Cerebellar nuclear complex (tissue), 1 donor: ENCODE measurements at places on chromosomes 12 and 14.

- no peak for DNase-seq
These were observed 404.4 kb upstream of the MGAT4C start for GRCh38 chr12:86660488-86661147.

GRCh38 chr12:60752589-60752988, 1156.8 kb downstream of the SLC16A7 start:
- no peak for DNase-seq

DNA sequence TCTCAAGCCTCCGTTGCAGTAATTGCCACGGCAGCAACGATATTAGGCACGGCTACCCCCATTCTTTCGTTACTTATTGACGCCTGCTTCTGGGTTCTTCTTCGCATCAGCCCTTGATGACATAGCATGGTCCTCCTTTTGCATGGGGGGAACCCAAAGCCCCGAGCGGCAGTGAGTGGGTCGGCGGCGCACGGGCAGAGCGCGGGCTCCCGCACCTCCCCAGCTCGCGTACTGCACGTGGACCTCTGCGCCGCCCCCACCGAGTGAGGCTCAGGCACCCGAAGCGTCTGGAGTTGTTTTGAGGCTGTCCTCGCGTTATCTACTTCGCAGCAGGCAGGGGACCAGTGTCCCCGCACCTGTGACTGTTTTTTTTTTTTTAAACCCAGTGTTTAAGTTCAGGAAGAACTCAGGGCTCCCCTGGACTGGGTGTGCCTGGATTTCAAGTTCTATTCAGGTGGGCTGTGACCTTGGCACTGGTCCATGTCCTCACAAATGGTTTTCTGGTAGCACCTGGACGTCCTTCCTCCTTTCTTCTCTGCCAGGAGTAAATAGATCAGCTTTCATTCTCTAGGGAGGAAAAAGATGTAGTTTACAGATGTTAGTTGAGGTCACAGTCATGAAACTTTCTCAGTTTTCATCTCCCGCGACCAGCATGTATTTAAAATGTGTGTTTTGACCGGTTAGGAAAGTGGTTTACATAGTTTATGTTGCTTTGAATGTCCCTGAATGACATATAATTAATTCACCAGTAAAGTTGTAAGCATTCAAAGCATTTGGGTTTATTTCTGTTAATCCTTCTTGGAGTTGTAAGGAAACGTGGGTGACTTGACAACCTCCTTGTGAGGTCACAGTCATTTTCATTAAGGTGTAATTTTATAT, 1.4 kb upstream of the FOXN4 start:
- DNase-seq: no peak

GRCh38 chr14:89409961-89410360, 7.1 kb downstream of the FOXN3 start:
- no peak for DNase-seq

DNA sequence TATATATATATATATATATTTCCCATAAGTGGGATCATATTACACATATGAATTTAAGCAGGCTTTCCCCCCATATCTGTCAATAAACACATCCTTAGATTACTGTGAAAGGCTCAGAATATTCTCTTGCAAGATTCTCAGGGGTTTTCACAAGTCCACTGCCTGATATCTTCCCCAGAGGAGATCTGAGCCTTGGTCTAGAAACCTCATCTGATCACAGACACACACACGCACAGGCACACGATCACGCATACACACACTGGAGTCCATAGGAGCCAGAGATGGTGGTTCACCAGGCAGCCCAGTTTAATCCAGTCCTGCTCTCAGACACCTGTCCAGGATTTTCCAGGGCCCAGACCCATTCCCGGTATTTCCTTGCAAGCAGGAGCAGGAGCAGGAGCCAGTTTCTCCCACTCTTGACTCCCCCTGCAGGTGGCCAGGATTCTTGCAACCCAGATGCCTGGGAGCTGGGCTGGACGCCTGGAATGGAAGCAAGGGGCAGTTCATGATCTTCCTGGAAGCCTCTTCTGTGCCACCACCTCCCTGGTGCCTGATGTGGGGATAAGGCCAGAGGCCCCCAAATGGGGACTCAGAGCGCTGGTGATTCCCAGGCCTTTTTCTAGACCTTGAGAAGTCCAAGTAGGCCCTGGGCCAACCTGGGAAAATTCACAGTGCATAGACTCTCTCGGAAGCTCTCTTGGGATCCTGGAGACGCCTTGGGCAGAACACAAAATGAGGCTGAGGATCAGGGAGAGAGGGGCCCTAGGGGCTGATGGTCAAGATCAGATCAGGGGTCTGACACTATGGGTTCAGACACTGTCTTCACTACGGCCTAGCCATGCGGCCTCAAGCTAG, 16.5 kb upstream of the KRT78 start:
- DNase-seq: no peak

GRCh38 chr14:51604073-51604472, 47.6 kb upstream of the FRMD6 start:
- no peak for DNase-seq

- DNase-seq: no peak
These were observed 969.6 kb upstream of the TMEM132C start for GRCh38 chr12:127297327-127297726.

GRCh38 chr14:53963320-53964227, 6.9 kb upstream of the BMP4 start:
- DNase-seq: peak; percentile 17

DNA sequence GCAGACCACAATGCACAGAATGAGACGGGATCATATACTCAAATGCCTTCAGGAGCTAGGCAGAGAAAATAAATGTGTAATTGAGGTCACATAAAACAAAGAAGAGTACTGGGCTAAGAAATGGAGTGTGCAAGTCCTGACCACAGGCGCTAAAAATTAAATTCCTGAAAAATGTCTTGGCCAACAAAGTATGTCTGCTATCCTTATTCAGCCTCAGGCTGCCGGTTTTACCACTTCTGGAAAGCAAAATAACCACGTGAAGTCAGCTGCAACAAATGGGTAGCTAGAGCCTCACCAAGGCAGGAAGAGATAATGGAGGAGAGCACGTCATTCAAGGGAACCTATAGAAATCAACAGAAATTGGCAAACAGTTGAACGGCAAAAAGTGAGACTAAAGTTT, 3.1 kb downstream of the PYGL start:
- DNase-seq: no peak
